ENCODE measurements at places on chromosomes 13 and 19. TPM values are rescaled to one million over a fixed set of nuclear protein-coding genes. Genes with fewer than 3 reads are reported as not detected.

SIGLEC10 gene
- total RNA-seq: 1.7 TPM

RYR1 gene
- 1.0 TPM for total RNA-seq

- no peaks in the 10 kb centered on the region for H3K36me3 ChIP-seq
- peak; percentile 43 for DNase-seq
- H3K4me3 ChIP-seq: no peak overlapping the region
- no peak overlapping the region for H3K27ac ChIP-seq
- no peaks in the 10 kb centered on the region for H3K27me3 ChIP-seq
- no peaks in the 10 kb centered on the region for H3K4me1 ChIP-seq
These were observed 222.4 kb downstream of the NBEA start for GRCh38 chr13:35164324-35164932.

- H3K36me3 ChIP-seq: no peaks in the 10 kb centered on the region
- H3K27me3 ChIP-seq: no peaks in the 10 kb centered on the region
- H3K4me3 ChIP-seq: no peak overlapping the region
- no peaks in the 10 kb centered on the region for H3K4me1 ChIP-seq
These were observed 939.0 kb upstream of the SLITRK1 start for GRCh38 chr13:84821261-84821660.

DNA sequence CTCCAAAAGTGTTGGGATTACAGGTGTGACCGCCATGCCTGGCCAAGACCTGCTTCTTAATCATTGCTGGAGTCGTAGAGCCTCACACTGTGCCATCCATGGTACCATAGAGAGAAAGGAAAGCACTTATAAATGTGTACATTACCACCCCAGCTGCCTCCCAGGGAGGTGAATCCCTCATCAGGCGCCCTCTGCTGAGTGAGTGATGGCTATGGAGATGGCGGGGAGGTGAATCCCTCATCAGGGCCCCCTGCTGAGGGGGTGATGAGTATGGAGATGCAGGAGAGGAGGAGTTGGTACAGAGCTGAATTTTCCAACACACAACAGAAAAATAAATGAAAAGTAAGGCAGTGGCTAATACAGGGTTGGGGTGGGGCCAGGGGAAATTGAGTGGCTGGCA lies 263.4 kb downstream of the UQCRFS1 start:
- no peak overlapping the region for H3K4me3 ChIP-seq
- H3K4me1 ChIP-seq: no peaks in the 10 kb centered on the region
- H3K36me3 ChIP-seq: no peaks in the 10 kb centered on the region

All from natural killer cell (primary cell).